A549 treated with dexamethasone at 1 μM for 4 hours (cell line): ENCODE measurements at places on chromosomes 7 and 10. TPM values are rescaled to one million over a fixed set of nuclear protein-coding genes. Genes with fewer than 3 reads are reported as not detected.

The SCRN1 gene
- 49.7 to 69.6 TPM (median 61.1 TPM) in 5 replicates for total RNA-seq

The SFXN4 gene
- 41.2 to 45.0 TPM (median 44.2 TPM) in 5 replicates for total RNA-seq

The C10orf143 gene
- total RNA-seq, result 0.52 to 0.69 TPM (median 0.59 TPM) in 5 replicates

The CALHM2 gene
- total RNA-seq, result 3.6 to 5.7 TPM (median 4.9 TPM) in 5 replicates

The PIP gene
- 0.19 to 0.32 TPM (median 0.23 TPM) in 3 of 5 replicates, not detected in the others for total RNA-seq

The HOGA1 gene
- 1.9 to 3.2 TPM (median 2.3 TPM) in 5 replicates for total RNA-seq

The MIOS gene
- 17.2 to 22.1 TPM (median 21.1 TPM) in 5 replicates for total RNA-seq

The ELN gene
- total RNA-seq, result 0.12 to 0.25 TPM (median 0.16 TPM) in 5 replicates

The SLC26A3 gene
- total RNA-seq, result 0.07 TPM in 1 of 5 replicates, not detected in the others

The HMX2 gene
- 0.07 to 0.11 TPM (median 0.08 TPM) in 3 of 5 replicates, not detected in the others for total RNA-seq

The SPDYE11 gene
- not detected in 5 replicates for total RNA-seq

The NKX2-3 gene
- 0.05 TPM in 2 of 5 replicates, not detected in the others for total RNA-seq

The EPHB6 gene
- total RNA-seq, result 0.20 to 0.84 TPM (median 0.77 TPM) in 5 replicates

The UBTD1 gene
- total RNA-seq, result 15.6 to 19.5 TPM (median 19.2 TPM) in 5 replicates

The HOXA6 gene
- 0.98 to 1.7 TPM (median 1.4 TPM) in 5 replicates for total RNA-seq
